ENCODE measurements at places on chromosomes 2 and 18.

DNA sequence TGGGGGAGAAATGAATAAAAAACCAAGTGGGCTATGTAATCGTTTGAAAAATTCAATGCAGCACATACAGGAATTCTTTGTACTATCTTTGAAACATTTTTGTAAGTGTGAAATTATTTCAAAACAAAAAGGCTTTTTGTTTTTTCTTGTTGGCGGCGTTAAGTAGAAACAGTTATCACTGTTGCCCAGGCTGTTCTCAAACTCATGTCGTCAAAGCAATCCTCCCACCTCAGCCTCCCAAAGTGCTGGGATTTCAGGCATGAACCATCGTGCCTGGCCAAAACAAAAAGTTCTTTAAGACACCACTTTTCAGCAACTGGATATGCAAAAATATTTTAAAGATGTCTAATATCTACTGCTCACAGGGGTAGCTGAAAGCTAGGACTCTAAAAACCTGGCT, 5.4 kb downstream of the SS18 start:
- no peak for DNase-seq

- DNase-seq = no peak
Measured at GRCh38 chr2:171794918-171795317, 99.1 kb downstream of the SLC25A12 start.

- DNase-seq = no peak
Measured at GRCh38 chr18:78659748-78660147, 319.9 kb upstream of the SALL3 start.

DNA sequence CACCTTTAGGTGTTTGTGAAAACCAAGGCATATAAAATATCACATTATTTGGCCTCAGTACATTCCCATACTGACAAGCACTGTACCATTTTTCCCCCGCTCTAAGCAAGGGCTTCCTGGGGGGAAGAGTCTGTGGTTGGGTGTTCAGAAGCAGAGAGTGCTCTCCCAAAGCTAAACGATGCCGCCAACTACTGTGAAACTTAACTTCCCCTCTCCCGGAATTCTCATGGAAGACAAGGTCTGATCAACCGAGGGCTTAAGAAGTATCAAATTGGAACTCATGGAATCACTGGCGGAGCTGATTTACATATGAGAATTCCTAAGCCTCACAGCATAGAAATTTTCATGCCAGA, 433 bp upstream of the MFF start:
- no peak for DNase-seq

GRCh38 chr18:49041435-49042245, 90.9 kb upstream of the SMAD7 start:
- no peak for DNase-seq

DNA sequence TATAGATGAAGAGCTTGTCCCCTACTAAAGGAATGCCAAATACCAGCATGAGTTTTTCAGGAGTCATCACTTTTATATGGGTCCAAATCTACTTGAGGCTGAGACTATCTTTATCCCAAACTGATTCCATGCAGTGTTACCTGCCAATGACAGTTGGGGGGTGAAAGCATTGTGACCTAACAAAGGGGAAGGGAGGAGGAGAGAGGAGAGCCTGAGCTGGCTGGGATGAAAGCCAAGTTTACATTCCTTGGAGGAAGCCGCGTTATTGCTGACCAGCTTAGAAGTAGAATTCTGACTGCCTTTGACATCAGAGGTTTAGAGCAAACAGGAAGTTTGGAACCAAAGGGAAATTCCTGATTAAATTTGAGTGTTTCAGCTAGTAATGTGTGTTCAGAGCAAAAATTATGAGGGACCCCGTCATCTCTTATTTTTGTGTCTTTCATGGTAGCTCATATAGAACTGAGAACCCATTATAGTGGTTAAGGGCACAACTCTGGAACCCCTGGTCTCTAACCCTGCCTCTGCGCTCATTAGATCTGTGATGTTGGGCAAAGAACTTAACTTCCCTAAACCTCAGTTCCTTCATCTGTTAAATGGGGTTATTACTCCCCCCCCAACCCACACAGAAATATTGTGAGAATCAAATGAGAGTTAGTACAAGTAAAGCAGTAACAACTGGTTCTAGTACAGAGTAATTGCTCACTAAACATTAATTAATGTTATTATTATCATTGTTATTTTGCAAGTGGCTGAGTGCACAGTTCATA, 199.3 kb upstream of the EPAS1 start:
- DNase-seq = peak; percentile 83

DNA sequence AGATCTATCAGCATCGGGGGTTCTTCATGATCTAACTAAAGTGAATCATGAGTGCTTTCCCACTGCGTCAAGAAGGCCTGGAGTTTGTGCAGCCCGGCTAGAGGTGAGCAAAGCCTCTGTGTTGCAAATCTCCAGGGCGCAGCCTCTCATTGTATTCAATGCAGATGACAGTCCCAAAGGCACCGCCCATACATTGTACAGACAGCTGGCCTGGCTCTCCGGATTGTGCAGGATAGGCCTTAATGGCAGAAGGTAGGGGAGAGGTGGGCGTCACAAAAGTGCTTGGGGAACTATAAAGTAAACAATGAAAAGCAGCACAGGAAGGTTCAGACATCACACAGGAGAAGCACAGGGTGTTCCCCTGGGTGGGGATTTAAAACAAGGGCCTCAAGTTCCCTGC, 907 bp upstream of the GYPC start:
- DNase-seq = no peak

DNA sequence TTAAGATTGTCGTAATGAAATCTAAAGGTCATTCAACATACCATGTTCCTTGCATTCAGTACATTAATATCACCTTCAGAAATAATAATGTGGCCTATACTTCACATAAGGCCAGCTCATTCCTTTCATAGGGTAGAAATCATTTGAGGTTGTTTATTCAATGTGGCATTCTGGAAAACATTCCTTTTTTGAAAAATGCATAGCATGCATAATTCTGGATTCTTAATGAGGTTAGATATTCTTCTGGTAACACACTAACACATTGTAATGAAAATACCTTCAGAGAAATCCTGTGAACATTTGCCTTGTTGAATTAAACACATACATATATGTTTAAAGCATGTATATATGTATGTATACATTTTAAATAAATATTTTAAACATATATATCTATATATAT, 204.6 kb upstream of the KCNH7 start:
- DNase-seq = no peak

- DNase-seq = no peak
Measured at GRCh38 chr2:95274291-95275150, at the start of gene PROM2. Gene PROM2 (plus strand): TSS chr2:95274449. CDS start chr2:95274586, 137 bp downstream.

DNA sequence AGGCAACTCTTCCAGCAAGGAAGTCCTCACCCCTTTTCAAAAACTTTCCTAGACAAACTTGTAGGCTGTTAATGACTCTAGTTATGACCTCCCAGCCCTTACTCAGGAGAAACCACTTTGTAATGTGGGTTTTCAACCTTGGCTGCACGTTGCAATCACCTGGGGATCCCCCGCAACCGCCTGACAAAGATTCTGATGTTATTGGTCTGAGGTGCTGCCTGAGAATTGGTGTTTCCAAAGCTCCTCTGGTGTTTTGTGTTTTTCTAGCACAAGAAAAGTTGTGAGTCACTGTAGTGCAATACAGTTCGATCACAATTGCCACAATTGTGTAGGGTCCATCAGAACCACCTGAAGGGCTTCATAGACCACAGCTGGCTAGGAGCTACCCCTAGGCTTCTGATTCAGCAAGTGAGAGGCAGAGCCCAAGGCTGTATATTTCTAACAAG, 121.6 kb downstream of the SP100 start:
- no peak for DNase-seq

- no peak for DNase-seq
Measured at GRCh38 chr2:237613679-237614078, 13.7 kb upstream of the LRRFIP1 start.

GRCh38 chr2:186645999-186646398, 47.9 kb upstream of the FAM171B start:
- no peak for DNase-seq

- DNase-seq = no peak
Measured at GRCh38 chr2:156513219-156513618, 77.0 kb downstream of the GPD2 start.

- no peak for DNase-seq
Measured at GRCh38 chr2:179571252-179571651, 290.2 kb downstream of the ZNF385B start.

GRCh38 chr2:56671973-56672569, 488.3 kb downstream of the CCDC85A start:
- no peak for DNase-seq

- no peak for DNase-seq
Measured at GRCh38 chr18:75070625-75071483, 138.1 kb downstream of the PTGR3 start.

Measured in right renal cortex interstitium (tissue), 3 donors.